ENCODE measurements at places on chromosomes 4 and X. TPM values are rescaled to one million over a fixed set of nuclear protein-coding genes. Genes with fewer than 3 reads are reported as not detected.

GRCh38 chrX:102976286-102976685 lies 39.2 kb downstream of the RAB40AL start:
- no peak for DNase-seq

The HSD17B11 gene
- total RNA-seq, result 11.7 TPM

GRCh38 chr4:81836716-81837115 lies 365.0 kb upstream of the RASGEF1B start:
- no peak for DNase-seq

DNA sequence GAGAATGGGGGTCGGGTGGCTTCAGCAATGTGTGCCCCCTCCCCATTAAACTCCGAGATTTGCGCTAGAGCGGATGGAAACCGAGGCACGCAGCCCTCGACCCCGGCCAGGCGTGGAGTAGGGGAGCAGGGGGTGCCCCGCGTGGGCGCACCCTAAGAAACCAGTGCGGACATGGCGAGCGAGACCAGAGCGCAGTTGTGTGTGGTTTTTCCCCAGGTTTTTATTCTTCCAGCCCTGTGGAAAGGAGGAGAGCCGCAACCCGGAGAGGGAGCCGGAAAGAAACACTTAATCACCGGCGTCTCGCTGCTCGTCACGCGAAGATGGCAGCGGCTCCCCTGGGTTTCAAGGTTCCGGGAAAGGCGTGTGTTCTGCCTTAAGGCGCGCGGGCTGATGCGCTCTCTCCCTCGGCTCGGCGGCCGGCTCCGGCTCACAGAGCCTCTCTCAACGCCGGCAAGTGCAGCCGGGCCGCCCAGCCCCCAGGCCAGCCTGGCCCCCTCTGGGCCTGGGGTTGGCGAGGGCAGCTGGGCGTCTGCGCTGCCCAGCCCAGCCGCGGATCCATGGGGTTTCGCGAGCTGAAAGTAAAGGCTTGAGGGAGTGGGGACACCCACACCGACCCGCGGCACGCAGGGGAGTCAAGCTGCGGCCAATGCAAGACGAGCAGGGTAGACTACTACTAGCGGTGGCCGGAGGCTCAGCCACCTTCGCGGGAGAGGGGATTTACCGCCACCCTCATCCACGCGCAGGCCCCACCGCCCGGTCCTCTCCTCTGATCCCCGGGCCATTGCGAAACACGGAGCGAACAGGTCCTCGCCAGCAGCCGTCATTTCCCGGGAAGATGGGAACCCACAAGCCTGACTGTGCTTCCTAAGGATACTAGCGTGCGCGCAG lies 74.0 kb upstream of the BCOR start:
- DNase-seq, result no peak

GRCh38 chrX:111719426-111720210 lies 38.6 kb downstream of the ALG13 start:
- DNase-seq, result no peak

The POU3F4 gene
- not detected for total RNA-seq

All from left ventricle myocardium inferior (tissue), 1 donor.